Heart right ventricle (tissue), 16 donors: ENCODE measurements at places on chromosomes 13 and 19. TPM values are rescaled to one million over a fixed set of nuclear protein-coding genes. Genes with fewer than 3 reads are reported as not detected.

DNA sequence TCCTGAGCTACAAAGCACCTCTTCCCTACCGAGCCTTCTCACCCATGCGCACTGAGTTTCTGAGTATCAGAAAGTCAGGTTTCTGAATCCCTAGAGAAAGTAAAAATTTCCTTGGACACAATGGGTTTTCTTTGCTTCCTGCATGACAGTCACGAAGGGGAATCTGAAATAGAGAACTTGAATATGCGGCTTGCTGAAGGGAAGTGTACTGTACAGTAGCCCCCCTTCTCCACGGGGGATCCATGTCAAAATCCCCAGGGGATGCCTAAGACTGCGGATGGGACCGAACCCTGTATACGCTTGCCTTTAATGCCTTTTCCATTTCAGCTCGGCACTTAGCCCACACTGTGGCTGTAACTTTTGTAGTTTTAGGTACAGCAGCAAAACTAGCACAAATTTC is 107.9 kb downstream of the GGACT start:
- DNase-seq, result no peak

Gene ZNF132
- 3.6 TPM for total RNA-seq

Gene EHD2
- 35.8 TPM for total RNA-seq

Gene ZNF682
- 4.1 TPM for total RNA-seq
